ENCODE measurements at places on chromosomes 1 and 21.

- no peak for DNase-seq
These were observed 10.2 kb downstream of the KRTAP20-3 start for GRCh38 chr21:30652891-30653290.

DNA sequence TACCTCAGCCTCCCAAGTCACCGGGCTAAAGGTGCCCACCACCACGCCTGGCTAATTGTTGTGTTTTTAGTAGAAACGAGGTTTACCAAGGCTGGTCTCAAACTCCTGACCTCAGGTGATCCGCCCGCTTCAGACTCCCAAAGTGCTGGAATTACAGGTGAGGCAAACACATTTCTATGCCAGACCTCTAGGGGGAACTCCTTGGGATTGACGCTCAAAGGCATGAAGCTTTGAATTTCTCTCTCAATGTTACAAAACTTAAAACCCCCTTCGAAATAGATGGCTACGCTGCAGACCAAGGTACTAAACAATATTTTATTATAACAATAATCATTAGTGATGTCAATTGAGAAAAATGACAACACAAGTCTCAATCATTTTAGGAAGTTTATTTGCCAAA is 330.0 kb downstream of the SETD4 start:
- no peak for DNase-seq

DNA sequence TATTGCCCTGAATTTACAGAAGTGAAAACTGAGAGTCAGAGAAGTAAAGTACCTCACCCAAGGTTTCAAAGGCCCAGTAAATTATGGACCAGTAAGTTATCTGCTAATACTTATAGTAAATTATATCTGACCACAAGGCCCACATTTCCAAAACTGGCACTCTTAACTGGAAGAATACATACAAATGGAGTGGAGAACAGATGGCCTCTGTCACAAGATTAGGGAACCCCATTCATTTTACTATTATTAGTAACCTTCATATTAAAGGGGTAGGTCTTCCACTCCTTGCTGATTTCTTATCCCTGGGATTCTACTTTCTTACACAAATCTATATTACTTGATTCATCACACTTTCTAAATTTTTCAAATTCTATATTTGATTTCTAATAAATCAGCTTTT is 588.8 kb downstream of the NEGR1 start:
- no peak for DNase-seq

GRCh38 chr1:34164771-34165391 is at the start of gene CSMD2:
Gene CSMD2, minus strand, starts transcription at chr1:34165230. Its CDS starts 133 bp downstream, at chr1:34165097.
- no peak for DNase-seq

DNA sequence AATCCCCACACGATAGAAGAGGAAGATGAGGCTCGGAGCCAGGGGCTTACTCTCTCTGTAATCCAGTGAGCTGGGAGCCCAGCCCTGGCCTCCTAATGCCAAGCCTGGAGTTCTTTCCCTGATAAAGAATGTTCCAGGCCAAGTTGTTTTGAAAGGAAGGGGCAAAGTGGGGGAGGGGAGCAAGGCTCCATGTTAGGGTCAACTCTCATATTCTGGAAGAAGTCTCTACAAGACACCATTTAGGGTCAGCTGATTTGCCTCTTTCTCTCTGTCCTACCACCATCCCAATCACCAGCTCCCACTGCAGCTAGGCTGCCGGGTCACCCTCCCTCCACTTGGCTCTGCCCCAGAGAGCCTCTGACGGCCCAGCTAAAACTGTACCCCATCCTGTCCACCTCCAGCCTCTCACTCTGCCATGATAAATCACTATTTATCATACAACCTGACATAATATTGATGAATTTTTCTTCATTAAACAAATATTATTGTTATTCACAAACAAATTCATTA is 95.0 kb downstream of the GLIS1 start:
- no peak for DNase-seq
